SW 1271 (cell line): ENCODE measurements at places on chromosomes 11 and 22.

DNA sequence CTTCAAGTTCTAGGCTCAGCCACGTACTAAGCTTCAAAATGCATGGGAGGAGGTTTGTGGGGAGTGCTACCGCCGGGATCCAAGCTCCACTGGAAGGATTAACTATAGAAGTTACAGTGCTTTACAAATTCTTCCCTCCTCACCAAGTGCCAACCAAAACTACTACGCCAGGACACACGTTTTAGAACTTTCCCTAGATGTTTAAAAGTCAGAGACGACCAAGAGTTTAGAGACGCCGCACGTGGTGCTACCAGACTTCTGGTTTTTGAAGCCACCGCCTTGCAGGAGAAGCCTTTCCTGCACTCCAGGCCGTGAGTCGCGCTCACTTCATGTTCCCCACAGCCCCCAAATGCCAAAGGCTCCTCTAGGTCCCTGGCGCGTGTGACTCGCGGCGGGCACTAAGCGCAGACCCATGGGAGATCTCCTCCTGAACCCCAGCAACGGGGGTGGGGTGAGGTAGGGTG lies 734 bp downstream of the SNU13 start:
- DNase-seq = peak; percentile 11

GRCh38 chr11:79168530-79169110 lies 272.2 kb downstream of the TENM4 start:
- DNase-seq = no peak

GRCh38 chr11:64690235-64690634 lies 32.8 kb downstream of the NRXN2 start:
- no peak for DNase-seq

DNA sequence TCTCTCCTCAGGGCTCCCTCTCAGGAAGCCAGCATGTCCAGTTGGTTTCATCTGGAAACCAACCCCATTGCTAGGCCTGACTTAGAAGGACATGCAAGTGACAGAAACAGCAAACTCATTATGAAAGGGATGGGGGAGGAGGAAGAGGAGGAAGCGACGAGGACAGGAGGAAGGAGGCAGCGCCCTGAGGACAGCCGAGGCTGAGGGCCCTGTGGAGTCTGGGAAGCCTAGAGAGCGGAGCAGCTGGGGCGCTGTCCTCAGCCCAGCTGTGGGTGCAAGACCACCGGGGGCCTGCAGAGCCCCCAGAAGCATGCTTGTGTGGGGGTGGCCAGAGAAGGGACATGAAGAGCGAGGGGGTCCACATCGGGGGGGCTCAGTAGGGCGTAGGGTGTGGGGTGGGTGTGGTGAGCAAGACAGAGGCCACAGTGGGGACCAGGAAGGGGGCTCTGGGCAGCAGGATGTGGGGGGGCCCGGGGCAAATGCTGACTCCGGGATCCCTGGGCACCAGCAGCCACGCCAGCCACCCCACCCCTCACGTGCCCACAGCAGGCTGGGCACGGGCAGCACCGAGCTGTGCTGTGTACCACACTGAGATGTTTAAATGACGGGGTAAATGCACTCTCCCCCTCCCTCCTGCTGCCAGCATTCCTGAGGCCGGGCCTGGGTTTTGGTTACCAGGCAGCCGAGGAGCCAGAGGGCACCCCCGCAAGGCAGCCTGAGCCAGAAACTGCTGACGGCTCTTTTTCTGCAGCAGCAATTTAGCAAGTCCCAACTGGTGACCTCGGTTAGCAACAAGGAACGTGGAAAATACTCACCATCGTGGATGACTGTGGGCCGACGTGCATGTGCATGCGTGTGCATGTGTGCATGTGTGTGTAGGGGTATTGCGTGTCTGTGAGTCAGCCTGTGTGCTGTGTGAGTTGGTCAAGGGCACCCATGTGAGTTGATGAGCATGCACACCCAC lies 82.7 kb upstream of the LINC01488 start:
- DNase-seq = no peak

GRCh38 chr11:118111019-118111743 lies 24.4 kb upstream of the SMIM35 start:
- DNase-seq = no peak

GRCh38 chr22:22717664-22718063 lies 73.2 kb downstream of the GGTLC2 start:
- no peak for DNase-seq

GRCh38 chr11:132601875-132602274 lies 930.4 kb downstream of the OPCML start:
- no peak for DNase-seq
